ENCODE measurements at places on chromosomes 12 and 14.
A peak's percentile ranks its signal among the peaks of the same experiment; 100 is the strongest.

- no peak for DNase-seq
Observed at GRCh38 chr12:88924162-88924561, 343.9 kb upstream of the KITLG start.

- no peak for DNase-seq
Observed at GRCh38 chr12:27971121-27971489, 1.4 kb downstream of the PTHLH start.

- no peak for DNase-seq
Observed at GRCh38 chr12:114319422-114319821, 86.5 kb downstream of the TBX5 start.

- DNase-seq: no peak
Observed at GRCh38 chr14:55351111-55351510, 60.5 kb downstream of the ATG14 start.

- DNase-seq: no peak
Observed at GRCh38 chr12:84603484-84604248, 308.9 kb downstream of the SLC6A15 start.

GRCh38 chr14:91108941-91109611 is 4.8 kb upstream of the DGLUCY start:
- DNase-seq: peak; percentile 52

DNA sequence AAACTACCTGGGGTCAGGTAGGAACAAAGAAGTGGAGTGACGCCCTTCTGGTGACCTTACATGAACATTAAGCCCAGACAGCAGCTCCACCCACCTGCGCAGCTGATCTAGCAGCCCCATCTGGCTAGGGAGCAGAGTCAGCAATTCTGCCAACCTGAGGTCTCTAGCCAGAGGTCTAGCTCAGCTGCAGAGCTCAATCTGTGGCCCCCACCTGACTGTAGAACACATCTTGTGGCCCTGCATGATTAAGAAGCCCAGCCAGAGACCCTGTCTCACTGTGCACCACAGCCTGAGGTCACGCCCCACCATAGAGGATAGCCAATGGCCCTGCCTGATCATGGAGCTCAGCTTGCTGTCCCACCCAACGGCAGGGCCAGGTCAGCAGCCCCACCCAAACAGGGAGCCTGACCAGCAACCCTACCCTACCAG is 50.6 kb upstream of the HIGD1C start:
- DNase-seq: no peak

- DNase-seq: no peak
Observed at GRCh38 chr12:18141048-18141982, 51.3 kb upstream of the RERGL start.

DNA sequence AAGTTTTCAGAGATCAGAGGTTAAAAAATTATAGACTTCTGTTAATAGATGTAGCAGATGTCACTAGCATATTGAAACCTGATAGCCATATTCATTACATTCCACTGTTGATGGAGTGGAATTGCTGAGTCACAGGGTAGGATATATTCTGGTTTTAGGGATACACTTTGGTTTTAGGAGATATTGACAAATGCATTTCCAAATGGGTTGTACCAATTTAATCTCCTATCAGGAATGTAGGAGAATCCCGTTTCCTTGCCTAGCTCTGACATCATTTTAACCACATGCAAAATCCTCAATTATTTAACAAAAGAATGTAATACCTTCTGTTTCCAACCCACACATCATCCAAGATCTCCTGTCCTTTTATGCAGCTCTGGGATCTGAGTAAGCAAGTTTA is 30.7 kb upstream of the ESR2 start:
- no peak for DNase-seq

- DNase-seq: no peak
Observed at GRCh38 chr12:59182191-59182590, 261.9 kb upstream of the LRIG3 start.

All from activated CD4-positive, alpha-beta T cell treated with anti-CD3 and anti-CD28 coated beads, Interleukin-2, amount 10 ng/mL, durations not matched to agents 7 days and 5 days (primary cell).